ENCODE measurements at places on chromosomes 1 and 21.

DNA sequence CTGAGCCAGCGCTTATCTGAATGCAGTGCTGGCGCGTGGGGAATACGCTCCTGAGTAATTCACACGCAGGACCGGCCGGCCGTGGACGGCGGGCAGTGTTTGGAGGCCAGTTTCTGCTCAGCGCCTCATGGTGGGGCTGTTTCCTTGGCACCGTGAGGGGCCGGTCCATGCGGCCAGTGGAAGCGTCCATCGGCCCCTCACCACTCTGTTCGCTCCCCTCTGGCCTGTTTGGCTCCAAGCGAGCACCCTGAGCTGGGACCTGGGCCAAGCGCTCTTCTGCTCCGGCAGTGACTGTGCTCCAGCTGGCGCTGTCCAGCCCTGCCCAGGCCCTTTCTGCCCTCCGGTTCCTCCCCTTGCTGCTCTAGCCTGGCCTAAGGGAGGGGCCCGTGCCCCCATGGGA lies 16.3 kb upstream of the PLCH2 start:
- no peak for DNase-seq

GRCh38 chr1:40919475-40920011 lies 57.4 kb upstream of the CITED4 start:
- no peak for DNase-seq

DNA sequence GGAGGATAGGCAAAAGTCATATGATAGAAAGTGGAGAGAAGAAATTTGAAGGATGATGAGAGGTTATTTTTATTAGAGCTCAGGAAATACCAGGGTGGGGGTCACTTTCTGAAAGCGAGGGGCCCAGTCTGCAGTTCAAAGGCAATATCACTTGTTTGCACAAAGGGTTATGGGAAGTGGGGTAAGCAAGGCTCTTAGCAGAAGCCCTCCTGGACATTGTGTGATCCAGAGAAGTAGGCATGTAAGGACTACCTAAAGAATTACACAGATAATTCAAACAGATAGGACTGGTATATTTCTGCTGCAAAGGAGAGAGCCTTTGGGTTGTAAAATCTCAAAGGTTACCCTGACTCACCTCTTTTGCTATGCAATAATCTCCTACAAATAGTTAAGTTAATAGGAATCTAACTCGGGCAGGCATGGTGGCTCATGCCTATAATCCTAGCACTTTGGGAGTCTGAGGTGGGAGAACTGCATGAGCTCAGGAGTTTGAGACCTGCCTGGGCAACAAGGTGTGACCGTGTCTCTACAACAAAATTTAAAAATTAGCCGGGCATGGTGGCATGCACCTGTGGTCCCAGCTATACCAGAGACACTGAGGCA lies 25.2 kb upstream of the PRRC2C start:
- no peak for DNase-seq

GRCh38 chr1:198850196-198850595 lies 211.4 kb downstream of the PTPRC start:
- DNase-seq = no peak

- no peak for DNase-seq
Observed at GRCh38 chr1:20209471-20209870, 23.2 kb upstream of the PLA2G2C start.
